Activated T-helper 1 cell treated with anti-CD3 and anti-CD28 coated beads, Interleukin-2, amount 50 U/mL, for 16 hours (primary cell): ENCODE measurements at places on chromosomes 6 and 20.

DNA sequence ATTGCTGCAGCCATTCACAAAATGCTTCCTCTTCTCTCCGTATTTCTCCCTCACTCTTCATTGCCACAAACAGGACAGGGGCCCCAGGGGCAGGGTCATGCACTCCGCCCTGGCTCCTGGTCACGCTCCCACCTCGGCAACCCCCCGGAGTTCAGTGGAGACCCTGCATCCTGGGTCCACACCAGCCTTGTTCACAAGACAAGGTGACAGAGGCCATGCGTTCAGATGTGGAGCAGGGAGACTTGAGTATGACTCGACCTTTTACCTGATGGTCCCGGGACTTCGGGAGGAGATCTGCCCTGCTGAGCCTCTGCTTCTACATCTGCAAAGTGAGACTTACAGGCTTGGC, 49.4 kb downstream of the ANKRD60 start:
- no peak for DNase-seq

DNA sequence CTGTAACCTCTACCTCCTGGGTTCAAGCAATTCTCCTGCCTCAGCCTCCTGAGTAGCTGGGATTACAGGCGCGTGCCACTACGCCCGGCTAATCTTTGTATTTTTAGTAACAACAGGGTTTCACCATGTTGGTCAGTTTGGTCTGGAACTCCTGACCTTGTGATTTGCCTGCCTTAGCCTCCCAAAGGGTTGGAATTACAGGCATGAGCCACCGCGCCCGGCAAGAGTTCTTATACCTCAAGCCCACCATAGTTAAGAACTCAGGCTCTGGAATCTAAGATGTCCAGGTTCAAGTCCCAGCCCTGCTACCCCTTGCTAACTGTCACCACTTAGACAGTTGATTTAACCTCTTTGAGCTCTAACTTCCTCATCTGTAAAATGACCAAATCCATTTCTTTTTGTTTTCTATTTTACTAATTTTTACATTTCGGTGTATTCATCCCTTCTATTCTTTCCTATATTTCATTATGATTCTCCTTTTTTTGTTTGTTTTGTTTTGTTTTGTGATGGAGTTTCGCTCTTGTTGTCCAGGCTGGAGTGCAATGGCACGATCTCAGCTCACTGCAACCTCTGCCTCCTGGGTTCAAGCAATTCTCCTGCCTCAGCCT, 104.8 kb upstream of the ZNF217 start:
- DNase-seq = no peak

DNA sequence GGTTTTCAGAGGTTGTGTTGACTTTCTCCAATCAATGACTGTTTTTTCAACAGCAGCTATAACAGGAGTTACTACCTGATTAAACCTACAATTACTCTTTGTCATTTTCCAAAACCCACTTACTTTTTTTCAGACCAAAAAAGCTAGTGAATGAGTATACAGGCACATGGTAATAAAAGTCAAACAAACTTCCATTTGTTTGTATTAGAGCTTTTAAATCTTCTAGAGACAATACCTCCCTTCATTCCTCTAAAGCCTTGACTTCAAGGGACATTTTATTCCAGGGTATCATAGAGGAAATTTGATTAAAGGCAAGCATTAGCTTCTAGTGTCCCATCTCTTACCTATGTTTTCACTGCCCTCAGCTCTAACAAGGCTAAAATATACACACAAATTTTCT, 52.7 kb downstream of the IL22RA2 start:
- no peak for DNase-seq

DNA sequence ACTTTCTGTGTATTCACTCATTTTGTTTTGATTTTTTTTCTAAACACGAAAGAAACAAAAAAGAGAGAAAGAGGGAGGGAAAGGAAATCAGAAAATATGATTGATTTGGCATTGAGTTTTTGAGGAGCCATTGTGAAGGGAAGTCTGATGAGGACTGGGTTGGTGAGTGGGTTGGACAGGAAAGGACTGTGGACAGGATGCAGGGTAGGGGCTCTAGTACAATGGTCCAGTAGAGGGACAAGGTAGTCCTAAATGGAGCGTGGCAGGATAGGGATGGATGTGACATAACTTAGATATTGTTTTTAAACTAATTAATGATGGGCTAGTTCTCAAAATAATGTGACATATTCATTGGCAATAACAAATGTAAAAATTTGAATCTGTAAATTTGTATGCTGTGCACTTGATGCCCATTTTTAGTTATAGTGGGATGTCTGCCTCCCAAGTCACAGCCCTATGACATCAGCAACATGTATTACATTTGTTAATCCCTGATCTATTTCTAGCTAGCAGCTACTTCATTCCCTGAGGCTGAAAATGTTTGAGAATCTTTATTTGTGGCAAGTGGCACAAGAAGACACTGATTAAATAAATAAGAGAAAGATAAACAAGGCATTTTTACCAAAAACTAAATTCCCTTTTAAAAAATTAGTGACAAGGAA, 64.0 kb upstream of the ASF1A start:
- no peak for DNase-seq

- no peak for DNase-seq
Observed at GRCh38 chr6:81998432-81998831, 246.0 kb upstream of the TENT5A start.

- DNase-seq = no peak
Observed at GRCh38 chr20:22825076-22825475, 210.0 kb upstream of the SSTR4 start.

- no peak for DNase-seq
Observed at GRCh38 chr6:154343473-154344308, 12.9 kb downstream of the IPCEF1 start.

DNA sequence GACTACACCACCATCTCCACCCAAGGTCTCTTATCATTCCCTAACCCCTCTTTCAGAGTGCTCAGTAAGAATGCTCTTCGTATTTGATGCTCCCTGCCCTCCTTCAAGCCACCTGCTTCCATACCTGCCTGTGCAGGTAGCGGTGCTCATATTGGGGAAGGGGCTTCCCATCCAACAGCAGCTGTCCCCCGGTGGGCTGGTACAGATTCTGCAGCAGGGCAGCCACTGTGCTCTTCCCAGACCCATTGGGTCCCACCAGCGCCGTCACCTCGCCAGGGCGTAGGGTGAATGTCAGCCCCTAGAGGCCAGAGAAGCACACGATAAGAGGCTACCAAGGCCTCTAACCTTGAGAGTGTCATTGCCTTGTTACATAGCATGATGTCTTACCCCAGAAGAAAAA, 3.9 kb upstream of the PSMB8 start:
- DNase-seq = no peak

DNA sequence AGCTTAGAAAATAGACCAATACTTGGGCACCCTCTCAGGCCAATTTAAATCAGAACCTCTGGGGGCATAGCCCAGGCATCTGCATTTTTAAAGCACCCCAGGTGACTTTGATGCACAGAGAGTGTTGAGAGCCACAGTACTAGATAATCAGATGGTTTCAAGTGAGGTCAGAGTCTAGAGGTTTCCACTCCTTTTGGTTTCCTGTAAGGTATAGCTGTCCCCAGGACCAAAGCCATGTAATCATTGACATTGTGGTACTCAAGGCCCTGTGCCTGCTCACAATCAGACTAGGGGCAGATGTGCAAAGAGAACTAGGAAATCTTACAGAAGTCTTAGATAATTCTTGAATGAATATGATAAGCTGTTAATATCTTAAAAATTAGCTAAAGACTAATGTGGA, 9.1 kb downstream of the FILIP1 start:
- DNase-seq = no peak

DNA sequence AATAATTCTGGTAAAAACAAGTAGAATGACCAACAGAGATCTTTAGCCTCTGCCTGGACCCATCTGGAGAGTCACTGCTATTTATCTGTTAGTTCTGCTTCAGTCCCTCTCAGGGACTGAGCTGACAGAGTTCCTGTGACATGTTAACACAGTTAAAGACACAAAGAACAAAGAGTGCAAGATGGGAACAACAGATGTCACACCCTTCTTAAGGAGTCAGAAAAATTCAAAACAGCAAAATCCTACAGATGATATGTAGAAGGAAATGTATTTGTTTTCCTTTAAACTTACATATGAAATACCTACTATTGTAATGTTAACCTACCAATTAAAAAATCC, 102.2 kb downstream of the FYN start:
- DNase-seq = no peak

DNA sequence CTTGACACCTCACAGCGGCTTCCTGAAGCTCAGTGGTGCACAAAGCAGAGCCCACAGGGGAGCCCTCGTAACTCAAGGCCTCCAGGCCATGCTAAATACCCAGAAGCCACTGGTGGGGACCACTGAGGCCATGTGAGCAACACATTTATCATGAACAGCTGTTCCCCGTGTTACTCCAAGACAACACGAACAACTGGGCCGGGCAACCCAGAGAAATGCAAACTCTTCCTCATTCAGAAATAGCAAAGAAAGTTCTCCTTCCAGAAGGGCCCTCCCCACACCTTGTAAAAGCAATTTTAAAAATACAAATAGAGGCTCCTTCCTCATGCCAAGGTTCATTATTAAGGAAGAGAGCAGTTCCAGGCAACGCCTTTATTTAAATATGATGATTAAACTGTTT, 36.3 kb upstream of the SLCO4A1 start:
- no peak for DNase-seq

DNA sequence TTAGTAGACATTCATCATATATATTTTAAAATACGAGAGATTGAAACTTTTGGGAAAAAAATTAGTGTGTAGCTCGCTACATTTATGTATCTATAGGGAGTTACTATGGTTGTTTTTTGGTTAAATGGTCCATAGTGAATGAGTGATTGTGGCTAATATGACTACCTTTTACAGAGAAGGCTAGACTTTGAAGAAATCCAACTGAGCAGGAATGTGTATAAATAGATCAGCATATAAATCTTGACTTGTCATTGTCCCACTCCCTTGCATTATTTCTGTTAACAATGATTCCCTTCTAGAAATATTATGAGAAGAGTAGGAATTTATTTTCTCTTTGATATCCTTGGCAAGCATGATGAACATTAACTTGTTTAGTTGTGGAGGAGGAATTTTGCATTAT, 737.8 kb upstream of the MAP3K7 start:
- no peak for DNase-seq

DNA sequence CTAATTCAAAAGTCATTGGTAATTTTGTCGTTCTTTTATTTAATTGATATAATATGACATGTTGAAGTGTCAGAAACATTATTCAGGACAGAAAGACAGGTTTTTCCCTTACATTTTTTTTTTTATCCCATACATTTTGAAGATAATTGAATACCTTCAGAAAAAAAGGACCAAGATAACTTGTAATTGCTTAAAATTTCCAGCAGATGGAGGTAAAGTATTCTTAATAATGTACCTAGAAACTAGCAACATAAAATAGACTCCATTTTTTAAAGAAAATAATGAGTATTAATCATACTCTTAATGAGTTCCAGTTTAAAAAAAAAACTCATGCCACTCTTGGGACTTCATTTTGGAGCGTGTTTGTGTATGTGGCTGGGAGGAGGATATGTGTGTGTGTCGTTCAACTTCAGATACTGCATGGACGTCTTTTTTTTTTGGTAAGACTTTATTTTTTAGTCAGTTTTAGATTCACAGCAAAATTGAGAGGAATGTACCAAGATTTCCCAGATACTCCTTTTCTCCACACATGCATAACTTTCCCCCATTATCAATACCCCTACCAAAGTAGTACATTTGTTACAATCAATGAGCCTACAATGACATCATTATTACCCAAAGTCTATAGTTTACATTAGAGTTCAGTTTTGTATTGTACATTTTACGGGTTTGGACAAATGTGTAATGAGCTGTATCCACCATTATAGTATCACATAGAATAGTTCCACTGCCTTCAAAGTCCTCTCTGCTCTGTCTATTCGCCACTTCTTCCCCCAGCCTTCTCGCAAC, 79.4 kb downstream of the ROS1 start:
- DNase-seq = no peak

- DNase-seq = no peak
Observed at GRCh38 chr6:41411961-41412360, 76.6 kb downstream of the NCR2 start.

DNA sequence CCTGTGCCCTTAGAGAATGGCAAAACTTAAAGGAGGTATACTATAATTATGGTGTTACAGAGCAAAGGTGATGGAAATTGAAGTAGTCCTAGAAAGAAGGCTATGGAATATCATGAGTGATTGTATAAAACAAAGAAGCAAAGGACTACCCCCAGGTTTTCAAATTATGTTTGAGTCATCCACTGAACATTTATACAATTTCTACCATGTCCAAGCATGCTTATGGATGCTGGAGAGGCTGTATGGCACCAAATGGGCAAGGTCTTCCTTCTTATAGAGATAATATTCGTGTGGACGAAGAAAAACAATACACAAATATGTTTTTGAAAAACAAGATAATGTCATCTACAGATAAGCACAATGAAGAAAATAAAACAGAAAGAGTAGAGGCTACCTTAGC, 177.5 kb downstream of the KHDC1L start:
- no peak for DNase-seq

GRCh38 chr6:28896505-28897368, 27.0 kb downstream of the TRIM27 start:
- peak; percentile 19 for DNase-seq

DNA sequence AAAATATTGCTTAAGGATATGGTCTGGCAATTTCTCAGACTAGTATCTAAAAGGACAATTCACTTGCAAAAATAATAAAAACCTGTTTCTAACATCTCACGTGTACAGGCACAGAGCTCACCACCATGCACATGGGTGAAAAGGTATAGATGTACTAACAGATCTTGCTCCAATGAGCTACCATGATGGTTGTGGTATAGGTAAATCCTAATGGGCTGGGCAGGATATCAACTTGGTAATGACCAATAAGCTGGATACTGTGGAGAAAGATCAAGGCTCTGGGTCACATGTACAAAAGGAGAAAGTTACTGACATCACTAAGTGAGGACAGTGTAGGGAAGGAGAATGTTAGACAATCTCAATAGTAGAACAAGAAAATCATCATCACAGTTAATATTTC, 111.0 kb upstream of the NUP153 start:
- DNase-seq = no peak

- DNase-seq = no peak
Observed at GRCh38 chr20:41572010-41572572, 46.1 kb downstream of the CHD6 start.

GRCh38 chr20:53510262-53510661, 83.4 kb downstream of the ZNF217 start:
- no peak for DNase-seq

GRCh38 chr20:57259938-57260921, 6.2 kb downstream of the BMP7 start:
- DNase-seq = no peak

GRCh38 chr6:126905917-126906316, 212.6 kb upstream of the RSPO3 start:
- no peak for DNase-seq

- DNase-seq = peak; percentile 49
Observed at GRCh38 chr20:48620507-48621375, 207.1 kb downstream of the PREX1 start.

DNA sequence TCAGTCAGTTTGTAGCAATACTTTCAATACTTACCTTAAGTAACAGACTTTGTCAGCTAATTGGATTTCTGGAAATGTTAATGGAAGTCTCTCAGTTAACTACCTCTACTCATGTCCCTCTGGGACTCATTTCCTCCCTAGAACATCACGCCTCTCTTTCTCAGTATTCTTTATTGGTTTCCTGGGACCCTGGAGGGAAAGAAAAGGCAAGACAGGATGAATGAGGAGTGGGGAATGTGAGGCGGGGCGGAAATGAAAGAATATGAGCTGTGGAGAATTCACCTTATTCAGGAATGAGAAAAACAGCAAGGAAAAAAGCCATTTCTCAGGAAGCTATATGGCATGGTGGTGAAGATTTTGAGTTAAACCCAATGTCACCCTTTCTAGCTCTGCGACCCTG, 62.7 kb downstream of the ANKS1A start:
- no peak for DNase-seq

- no peak for DNase-seq
Observed at GRCh38 chr6:128074567-128074966, 173.7 kb upstream of the THEMIS start.

GRCh38 chr20:58981628-58982364, 740 bp downstream of the NELFCD start:
- no peak for DNase-seq
